Spleen (tissue), 13 donors: ENCODE measurements at places on chromosomes 3 and 15. TPM values are rescaled to one million over a fixed set of nuclear protein-coding genes. Genes with fewer than 3 reads are reported as not detected.

The CD86 gene
- total RNA-seq = 38.0 TPM

The SH2D7 gene
- not detected for total RNA-seq

The TMF1 gene
- total RNA-seq = 42.2 TPM

The CCDC39 gene
- total RNA-seq = not detected

The MOBP gene
- total RNA-seq = not detected

The SEMA3B gene
- total RNA-seq = 13.9 TPM

The EXD1 gene
- not detected for total RNA-seq

The APOD gene
- total RNA-seq = 6.8 TPM

The UROC1 gene
- total RNA-seq = not detected

The TRPC1 gene
- 5.5 TPM for total RNA-seq

The GHSR gene
- total RNA-seq = not detected

The RLBP1 gene
- total RNA-seq = not detected

The NRROS gene
- 29.9 TPM for total RNA-seq

The INTS14 gene
- total RNA-seq = 32.9 TPM

The HDAC11 gene
- total RNA-seq = 7.1 TPM
